ENCODE measurements at places on chromosomes 4 and X. TPM values are rescaled to one million over a fixed set of nuclear protein-coding genes. Genes with fewer than 3 reads are reported as not detected.

Gene P2RY4
- 0.20 TPM for total RNA-seq

DNA sequence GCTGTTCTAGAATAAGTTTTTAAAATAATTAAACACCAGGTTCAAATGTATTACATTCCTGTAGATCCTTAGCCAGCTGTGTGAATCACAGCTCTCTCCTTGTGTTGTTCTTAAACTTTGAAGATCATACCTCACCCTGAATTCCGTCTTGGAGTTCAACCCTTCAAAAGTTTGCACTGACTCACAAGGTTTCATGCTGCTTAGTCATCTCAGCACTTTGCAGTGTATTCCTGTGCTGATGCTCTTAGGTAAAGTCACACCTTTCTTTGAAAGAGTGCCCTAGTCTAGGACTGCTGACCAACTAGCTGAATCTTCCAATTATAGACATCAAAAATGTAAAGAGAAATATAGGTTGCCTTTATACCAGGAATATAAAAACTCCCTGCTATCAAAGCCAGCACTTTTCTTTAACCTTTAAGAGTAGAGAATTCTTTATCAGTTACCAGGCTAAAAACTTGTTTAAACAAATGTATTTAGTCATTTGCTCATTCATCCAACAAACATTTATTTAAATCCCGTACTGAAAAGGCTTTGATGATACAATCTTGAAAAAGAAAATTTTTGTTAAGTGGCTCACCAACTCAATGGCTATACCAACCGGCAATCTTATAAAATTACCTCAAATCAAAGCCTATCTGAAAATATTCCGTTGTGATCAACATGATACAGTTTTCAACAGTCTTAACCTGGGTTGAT, 169.7 kb downstream of the RAP1GDS1 start:
- DNase-seq: no peak

- no peak for DNase-seq
Observed at GRCh38 chr4:35516102-35516501, 728.2 kb downstream of the ARAP2 start.

DNA sequence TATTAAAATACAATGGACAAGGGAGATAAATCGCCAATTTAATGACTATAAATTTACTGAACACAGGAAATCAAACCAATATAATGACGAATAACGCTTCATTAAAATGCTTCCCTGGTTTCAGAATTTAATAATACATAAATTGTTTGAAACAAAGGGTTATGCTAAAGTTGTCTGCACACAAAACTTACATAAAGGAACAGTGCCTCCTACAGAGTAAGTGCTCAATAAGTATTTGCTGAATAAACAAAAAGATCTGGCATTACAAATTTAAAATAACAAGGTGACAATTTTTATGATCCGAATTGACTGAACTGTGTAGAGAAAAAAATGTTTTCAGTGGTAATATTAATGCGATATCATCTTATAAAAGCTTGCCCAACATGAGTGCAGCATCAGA, 69.6 kb downstream of the NOCT start:
- DNase-seq: no peak

Gene AFF2
- 0.41 TPM for total RNA-seq

Gene TRIM61
- total RNA-seq: 0.20 TPM

Gene SPANXC
- not detected for total RNA-seq
